ENCODE measurements at places on chromosomes 2 and 18.

GRCh38 chr18:31603315-31603714 is 11.6 kb downstream of the TTR start:
- no peak for DNase-seq

GRCh38 chr2:12809526-12809925 is 92.8 kb downstream of the TRIB2 start:
- DNase-seq = no peak

DNA sequence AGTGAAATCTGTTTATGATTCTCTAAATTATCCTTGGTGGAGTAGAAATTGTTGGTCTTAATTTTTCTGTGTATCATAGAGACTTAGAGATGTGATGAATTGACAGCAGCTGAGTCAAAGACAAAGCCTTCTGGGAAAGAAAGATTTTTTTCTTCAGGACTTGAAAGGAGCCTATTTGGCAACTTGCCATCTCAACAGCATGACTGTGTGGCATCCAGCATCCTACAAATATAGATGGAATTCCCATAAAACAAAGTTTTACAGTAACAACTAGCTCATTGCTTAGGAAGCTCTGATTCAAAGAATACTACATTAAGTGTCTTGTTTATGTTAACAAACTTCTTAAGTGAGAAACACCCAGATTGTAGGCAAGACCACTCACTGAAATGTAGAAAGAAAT is 79.2 kb upstream of the SETBP1 start:
- no peak for DNase-seq

DNA sequence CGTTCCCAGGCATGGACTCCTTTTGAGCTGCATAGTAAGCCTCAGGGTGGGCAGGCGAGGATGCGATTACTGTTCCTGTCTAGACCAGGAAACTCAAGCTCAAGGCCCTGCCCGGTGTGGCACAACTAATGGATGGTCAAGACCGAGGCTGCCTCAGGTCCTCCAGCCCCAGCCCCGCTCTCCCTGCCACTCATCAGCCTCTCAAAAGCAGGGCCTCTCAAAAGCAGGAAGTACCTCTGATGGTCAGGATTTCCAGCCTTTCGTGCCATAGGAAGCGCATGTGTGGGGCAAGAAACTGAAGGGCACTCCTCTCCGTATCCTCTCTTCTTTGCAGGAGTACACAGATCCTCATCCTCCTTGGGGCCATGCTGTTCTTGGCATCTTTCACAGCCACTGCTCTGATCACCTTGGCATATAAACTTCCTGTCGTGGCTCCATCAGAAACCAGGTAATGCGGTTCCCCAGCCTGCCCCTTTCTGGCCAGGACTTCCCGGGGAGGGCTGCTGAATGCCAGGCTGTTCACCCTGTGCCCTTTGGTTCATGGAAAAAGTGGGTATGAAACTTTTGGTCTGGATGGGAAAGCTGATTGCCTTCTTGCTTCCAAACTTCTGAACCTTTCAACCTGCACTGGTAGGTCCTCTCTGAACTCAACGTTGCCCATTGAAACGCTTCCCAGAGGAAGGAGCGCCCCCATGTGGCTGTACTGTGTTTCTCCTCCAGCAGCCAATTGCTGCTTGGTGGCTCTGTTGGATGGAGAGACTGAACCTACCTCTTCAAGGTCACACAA is 82.8 kb upstream of the SEC11C start:
- no peak for DNase-seq

GRCh38 chr2:189366349-189366748 is 74.9 kb upstream of the WDR75 start:
- no peak for DNase-seq

DNA sequence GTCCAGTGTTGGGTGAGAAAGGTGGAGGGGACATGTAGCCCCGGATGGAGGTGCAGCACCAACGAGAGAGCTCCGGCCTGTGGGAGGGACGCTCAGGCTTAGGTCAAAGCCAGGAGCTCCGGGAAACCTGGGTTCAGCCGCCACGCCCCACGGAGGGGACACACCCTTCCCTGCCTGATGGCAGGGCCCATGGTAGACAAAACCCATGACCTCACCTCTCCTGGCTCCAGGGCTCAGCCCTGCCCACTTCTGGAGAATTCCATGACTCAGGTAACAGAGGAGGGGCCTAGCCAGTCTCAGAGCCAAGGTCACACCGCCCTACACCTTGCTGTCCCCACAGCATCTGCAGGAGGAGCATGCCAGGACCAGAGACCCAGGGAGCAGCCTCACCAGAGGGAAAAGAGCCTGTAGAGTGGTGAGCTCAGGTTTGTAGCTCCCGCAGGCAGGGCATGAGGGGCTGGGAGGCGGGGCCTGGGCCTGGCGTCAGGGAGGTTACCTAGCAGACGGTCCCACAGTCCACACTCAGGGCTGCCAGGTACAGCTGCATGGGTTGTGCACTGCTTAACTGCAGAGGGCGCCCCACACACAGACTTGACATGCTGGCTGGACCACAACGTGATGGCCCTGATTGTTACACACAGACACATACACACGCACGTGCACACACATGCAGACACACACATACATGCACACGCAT is 70.8 kb upstream of the SMAD7 start:
- DNase-seq = no peak

- DNase-seq = no peak
These were observed 14.0 kb downstream of the ZNF532 start for GRCh38 chr18:58878640-58879039.

DNA sequence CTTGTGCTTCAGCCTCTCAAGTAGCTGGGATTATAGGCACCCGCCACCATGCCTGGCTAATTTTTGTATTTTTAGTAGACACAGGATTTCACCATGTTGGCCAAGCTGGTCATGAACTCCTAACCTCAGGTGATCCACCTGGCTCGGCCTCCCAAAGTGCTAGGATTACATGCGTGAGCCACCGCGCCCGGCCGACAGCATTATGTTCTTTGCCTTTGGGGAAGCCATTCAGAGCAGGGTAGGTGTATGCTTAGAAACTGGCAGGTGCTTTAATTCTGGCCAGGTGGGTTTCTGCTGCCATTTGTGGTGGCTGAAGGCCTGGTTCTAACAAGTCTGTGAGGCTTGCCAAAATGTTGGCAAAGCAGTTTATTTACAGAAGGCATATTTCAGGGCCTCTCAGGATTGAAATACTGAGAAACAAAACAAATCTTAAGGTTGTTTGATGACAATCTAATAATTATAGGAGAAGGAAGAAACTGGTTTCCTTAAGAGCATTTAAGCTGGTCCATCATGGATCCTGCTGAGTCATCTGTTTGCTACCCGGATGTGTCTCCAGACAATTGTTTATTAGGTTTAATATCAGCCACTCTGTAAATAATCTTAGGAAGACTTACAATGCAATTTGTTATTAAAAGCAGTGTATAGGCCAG is 16.0 kb downstream of the SLC20A1 start:
- DNase-seq = no peak

- no peak for DNase-seq
These were observed 11.7 kb downstream of the CCBE1 start for GRCh38 chr18:59685501-59685900.

DNA sequence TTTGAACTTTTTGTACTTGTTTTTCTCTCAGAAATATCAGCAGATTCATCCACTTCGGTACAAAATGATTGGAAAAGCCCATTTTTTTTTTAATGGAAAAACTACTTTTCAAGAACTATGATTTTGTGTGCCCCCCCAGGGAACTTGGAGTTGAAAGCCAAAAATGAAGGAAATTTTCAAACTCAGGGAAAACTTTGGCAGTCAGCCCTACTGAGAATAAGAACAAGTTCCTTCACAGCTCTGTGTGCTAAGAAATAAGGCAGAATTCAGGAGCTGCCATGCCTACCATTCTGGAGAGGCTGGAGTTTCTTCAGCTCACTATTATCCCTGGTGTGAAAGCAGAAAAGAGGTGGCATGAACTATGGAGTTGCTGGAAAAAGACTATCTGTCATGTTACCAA is 226.0 kb upstream of the SLC35G4 start:
- DNase-seq = no peak

- DNase-seq = no peak
These were observed 45.9 kb upstream of the ITGA4 start for GRCh38 chr2:181411105-181411849.

DNA sequence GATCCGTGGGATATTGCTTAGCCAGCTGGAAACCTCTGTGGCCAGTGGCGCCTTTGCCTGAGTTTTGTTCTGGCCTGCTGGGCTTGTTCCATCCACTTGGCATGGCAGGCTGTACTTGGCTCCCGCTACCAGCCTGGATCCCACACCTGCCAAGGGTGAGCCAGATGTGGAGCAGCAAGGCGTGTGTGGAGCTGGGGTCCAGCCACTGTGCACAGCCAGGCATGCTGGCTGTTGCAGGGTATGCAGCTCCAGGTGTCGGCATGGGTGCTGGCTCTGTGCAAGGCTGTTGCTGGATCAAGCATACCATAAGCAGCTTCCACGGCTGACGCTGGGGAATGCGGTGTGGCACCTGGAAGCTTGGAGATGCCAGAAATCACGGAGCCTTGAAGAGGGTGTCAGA is 34.5 kb downstream of the PTPN4 start:
- no peak for DNase-seq

GRCh38 chr2:241156971-241157441 is 6.7 kb downstream of the PPP1R7 start:
- no peak for DNase-seq

- DNase-seq = no peak
These were observed 216.8 kb downstream of the CAMKMT start for GRCh38 chr2:44578471-44579093.

Measured in stimulated activated CD8-positive, alpha-beta memory T cell treated with anti-CD3 and anti-CD28 coated beads, Interleukin-2, amount 100 ng/mL, for 1 hour (primary cell).